ENCODE measurements at places on chromosomes 16 and 17.

DNA sequence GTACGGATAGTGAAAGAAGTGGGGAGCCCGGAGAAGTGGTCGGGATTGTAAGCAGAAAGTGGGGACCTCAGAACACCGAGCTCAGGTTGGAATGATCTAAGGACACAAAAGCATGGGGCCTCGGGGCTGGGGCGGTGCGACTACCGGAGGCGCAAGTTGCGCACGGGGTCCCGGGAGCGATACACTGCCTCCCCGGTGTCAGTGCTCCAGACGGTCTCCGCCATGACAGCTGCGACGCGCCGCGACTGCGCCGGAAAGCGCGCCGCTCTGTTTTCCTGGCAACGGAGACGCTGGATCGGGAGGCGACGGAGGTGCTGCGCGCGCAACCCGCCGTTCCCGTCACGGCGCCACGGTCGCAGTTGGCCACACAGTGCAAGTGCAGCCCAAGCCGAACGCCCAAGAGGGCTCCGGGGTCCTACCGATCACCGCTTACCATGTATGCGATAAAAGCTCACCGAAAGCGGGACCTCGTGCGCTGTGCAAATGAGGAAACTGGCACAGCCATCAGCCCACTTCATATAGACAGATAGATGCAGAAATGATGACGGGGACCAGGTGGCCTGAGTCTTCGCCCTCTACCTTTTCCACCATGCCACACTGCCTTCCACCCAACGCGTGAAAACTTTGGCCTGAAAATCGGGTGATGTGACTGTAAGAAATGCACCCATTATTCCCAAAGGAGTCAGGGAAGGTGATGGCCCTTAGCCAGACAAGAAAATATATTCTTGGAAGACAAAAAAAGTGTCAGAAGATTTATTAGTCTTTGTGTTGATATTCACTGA, at the start of gene MKS1:
TSS of gene MKS1 (minus strand) at position 249 of the 782 bp plus-strand sequence. CDS start at position 224, 25 bp downstream.
- DNase-seq: peak; percentile 91

GRCh38 chr17:9878786-9879525, 26.1 kb downstream of the RCVRN start:
- DNase-seq: no peak

GRCh38 chr17:40560592-40561293, 4.5 kb downstream of the CCR7 start:
- DNase-seq: peak; percentile 39

- no peak for DNase-seq
Observed at GRCh38 chr16:60646631-60647030, 1389.6 kb downstream of the CDH8 start.

GRCh38 chr17:66551839-66552238, 249.4 kb downstream of the PRKCA start:
- no peak for DNase-seq

DNA sequence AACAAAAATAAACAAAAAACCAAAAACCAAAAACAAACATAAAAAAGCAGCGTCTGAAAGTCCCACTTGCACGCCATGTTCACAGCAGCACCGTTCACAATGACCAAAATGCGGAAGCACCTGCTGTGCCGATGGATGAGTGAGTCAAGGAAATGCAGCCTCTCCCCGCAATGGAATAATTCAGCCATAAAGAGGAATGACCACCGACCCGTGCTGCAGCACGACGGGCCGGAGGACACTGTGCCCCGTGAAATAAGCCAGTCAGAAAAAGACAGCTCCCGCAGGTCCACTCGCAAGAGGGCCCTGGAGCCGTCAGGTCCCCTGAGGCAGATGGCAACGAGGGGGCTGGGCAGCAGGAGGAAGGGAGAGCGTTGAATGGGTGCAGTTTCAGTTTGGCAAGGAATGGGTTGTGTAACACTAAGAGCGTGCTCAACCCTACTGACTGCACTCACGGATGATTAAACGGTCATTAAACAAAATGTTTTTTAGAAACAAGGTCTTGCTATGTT, 5.1 kb downstream of the CLCN7 start:
- no peak for DNase-seq

DNA sequence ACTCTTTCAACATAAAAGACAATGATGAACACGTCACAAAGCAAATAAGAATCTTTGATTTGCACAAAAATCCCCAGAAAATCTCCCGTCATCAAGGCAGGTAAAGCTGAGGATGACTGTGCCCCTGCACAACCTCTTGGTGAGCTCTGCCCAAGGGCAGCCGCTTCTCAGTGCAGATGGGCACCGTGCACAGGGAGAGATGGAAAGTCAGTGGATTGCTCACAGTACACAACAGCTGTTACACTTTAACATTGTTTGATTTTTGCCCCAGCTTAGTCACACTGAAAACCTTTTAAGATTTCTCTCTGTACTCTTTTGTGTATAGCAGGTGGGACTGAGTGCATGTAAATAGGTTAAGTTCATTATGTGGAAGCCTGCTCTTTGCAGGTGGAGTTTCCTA, 104.2 kb downstream of the CDK5R1 start:
- DNase-seq: no peak

Measured in activated CD4-positive, CD25-positive, alpha-beta regulatory T cell (primary cell).